ENCODE measurements at places on chromosomes 6 and 20.

- no peak for DNase-seq
These were observed 9.6 kb downstream of the MOXD1 start for GRCh38 chr6:132391391-132392269.

DNA sequence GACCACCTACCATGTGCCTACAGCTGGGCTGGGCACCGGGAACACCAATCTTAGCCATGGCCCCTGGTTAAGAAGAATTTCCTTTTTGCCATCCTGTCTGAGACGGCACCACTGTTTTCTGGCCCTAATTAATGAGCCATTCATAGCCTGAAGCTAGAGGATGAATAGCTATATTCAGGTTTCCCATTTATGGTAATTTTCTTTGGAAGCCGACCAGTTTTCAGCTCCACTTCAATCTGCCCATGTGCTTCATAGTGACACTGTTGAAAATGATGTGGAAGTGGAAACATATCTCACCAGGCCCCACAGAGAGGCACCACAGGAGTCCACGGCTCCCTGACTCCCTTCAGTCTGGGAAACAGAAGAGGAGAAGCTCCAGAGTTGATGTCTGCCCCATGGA, 22.6 kb upstream of the ULBP3 start:
- no peak for DNase-seq

- DNase-seq, result no peak
These were observed 6.0 kb downstream of the CPNE5 start for GRCh38 chr6:36833182-36833789.

- DNase-seq, result no peak
These were observed 95.9 kb upstream of the PMEPA1 start for GRCh38 chr20:57805747-57806146.

GRCh38 chr6:168292826-168293225, 26.8 kb downstream of the DACT2 start:
- no peak for DNase-seq

GRCh38 chr6:28218312-28219248, 6.5 kb upstream of the ZSCAN9 start:
- DNase-seq, result peak; percentile 83

All from GM12865 (cell line).